ENCODE measurements at places on chromosomes 3 and 15. TPM values are rescaled to one million over a fixed set of nuclear protein-coding genes. Genes with fewer than 3 reads are reported as not detected.
A peak's percentile ranks its signal among the peaks of the same experiment; 100 is the strongest.

DNA sequence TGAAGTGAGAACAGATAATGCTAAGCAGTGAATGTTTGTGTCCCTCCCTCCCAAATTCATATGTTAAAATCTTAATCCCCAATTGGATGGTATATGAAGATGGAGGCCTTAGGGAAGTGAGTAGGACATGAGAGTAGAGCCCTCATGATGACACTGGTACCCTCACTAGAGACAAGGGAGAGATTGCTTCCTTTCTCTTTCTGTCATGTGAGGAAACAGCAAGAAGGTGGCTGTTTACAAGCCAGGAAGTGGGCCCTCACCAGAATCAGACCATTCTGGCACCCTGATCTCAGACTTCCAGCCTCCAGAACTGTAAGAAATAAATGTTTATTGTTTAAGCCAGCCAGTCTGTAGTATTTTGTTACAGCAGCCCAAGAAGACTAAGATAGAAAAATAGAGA lies 209.5 kb downstream of the SATB1 start:
- peaks cover 3% of the 10 kb centered on the region for H3K4me1 ChIP-seq
- H3K36me3 ChIP-seq: no peaks in the 10 kb centered on the region
- H3K4me3 ChIP-seq: no peak overlapping the region
- H3K27me3 ChIP-seq: no peaks in the 10 kb centered on the region
- DNase-seq: no peak

- no peaks in the 10 kb centered on the region for H3K4me1 ChIP-seq
- no peak overlapping the region for H3K4me3 ChIP-seq
- no peak overlapping the region for H3K27ac ChIP-seq
- no peak for DNase-seq
Measured at GRCh38 chr3:118886708-118887107, 147.9 kb downstream of the IGSF11 start.

The NUP210 gene
- 48.8 TPM for total RNA-seq

- H3K36me3 ChIP-seq: peaks cover 48% of the 10 kb centered on the region
- no peaks in the 10 kb centered on the region for H3K27me3 ChIP-seq
- H3K4me1 ChIP-seq: no peaks in the 10 kb centered on the region
- DNase-seq: no peak
Measured at GRCh38 chr3:126085276-126085675, 1.4 kb upstream of the SLC41A3 start.

DNA sequence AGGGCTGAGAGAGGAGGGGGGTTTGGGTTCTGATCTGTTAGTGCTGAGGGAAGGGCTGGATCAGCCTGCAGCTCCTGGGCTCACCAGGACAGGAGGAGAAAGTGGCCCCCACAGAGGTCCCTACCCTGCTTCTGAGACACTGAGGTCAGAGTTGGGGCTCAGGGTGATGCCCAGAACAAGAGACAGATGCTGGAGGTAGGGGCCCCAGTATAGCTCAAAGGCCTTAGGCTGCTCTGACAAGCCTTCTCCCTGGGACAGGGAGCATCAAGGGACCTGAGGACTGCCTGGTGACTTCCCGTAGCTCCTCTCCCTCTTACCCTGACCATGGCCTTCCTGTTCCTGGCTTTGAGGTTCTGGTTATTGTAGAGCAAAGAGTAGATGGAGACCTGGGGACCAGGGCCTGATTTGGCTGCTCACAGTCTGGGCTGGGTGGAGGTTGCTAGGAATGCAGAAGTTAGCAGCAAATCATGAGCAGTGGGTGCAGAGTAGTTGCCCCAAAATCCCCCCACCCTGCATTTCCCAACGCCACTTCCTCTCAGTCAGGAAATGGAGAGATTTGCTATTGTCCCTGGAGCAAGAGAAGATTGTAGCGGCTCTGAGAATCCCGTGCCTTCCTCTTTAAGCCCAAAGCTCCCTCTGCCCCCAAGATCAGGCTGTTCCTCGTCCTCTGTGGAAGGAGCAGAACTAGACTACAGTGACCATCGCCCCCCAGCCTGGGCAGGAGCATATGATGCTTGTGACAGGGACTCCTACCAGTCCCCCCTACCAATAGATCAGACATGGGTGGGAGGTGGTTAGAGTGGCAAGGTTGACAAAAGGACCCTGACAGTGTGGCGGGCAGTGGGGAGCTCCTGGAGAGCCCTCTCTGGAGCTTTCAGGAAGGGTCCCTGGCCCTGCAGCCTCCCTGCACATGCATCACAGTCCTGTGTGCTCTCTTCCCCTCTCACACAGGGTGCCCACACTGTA lies 47.4 kb upstream of the SEC22A start:
- H3K36me3 ChIP-seq: peaks cover 16% of the 10 kb centered on the region
- H3K27me3 ChIP-seq: no peaks in the 10 kb centered on the region
- H3K4me3 ChIP-seq: no peak overlapping the region
- H3K4me1 ChIP-seq: no peaks in the 10 kb centered on the region
- peak; percentile 18 for DNase-seq
- no peak overlapping the region for H3K27ac ChIP-seq

GRCh38 chr3:73385568-73385967 lies 239.2 kb downstream of the PDZRN3 start:
- no peak overlapping the region for H3K4me3 ChIP-seq
- H3K4me1 ChIP-seq: no peaks in the 10 kb centered on the region
- H3K27ac ChIP-seq: no peak overlapping the region
- no peaks in the 10 kb centered on the region for H3K27me3 ChIP-seq
- DNase-seq: no peak
- H3K36me3 ChIP-seq: peaks cover 54% of the 10 kb centered on the region

DNA sequence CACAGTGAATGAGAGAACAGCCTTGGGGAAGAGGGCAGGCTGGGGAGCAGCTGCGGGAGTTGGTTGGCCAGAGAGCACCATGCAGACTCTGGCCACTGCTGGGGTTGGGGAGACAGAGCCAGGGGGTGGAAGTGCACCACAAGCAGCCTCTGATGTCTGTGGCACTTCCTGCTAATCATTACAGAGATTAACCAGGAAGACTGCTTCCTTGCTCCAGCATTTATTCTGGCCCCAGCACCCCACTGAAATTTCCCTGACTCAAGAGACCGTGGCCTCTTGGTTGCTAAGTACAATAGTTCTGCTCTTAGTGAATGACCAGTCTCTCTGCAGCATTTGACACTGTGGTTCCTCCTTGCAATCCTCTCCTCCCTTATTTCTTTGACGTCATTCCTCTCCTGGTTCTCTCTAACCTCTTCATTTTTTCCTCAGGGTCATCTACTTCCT lies 266.2 kb upstream of the ROPN1 start:
- peaks cover 1% of the 10 kb centered on the region for H3K4me1 ChIP-seq
- no peak overlapping the region for H3K4me3 ChIP-seq
- no peaks in the 10 kb centered on the region for H3K36me3 ChIP-seq
- no peak overlapping the region for H3K27ac ChIP-seq
- H3K27me3 ChIP-seq: no peaks in the 10 kb centered on the region

DNA sequence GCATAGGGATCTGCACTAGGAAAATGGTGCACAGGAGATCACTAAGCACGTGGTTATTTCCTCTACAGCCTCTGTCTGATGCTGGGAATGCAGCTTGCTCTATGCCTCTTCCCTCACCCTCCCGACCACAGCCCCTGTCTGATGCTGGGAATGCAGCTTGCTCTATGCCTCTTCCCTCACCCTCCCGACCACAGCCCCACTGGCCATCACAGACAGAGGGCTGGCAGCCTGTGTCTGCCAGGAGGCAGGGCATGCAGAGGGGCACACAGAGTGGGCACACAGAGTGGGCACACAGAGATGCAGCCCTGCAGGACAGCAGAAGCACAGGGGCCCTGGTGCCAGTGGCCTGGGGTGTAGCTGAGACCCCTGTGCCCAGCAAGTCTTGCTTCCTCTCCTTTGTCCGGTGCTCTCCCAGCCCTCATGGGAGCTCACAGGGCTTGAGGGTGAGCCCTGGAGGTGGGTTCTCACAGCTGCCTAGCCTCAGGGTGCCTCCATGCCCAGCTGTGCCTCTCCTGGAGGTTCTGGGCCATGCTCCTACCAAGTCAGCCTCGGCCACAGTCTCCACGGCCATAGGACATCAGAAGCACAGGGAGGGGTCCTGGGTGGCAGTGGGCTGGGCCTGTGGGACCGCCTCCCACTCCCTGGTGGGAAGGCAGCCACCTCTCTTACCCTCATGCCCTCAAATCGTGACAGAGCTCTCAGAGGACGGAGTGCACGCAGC lies 65.8 kb downstream of the EXOG start:
- peak; percentile 18 for DNase-seq
- no peak overlapping the region for H3K27ac ChIP-seq
- H3K27me3 ChIP-seq: no peaks in the 10 kb centered on the region
- no peak overlapping the region for H3K4me3 ChIP-seq
- H3K4me1 ChIP-seq: no peaks in the 10 kb centered on the region

The PLCH1 gene
- 17.8 TPM for total RNA-seq

Data from H9 (cell line).